ENCODE measurements at places on chromosomes 5 and 9.

DNA sequence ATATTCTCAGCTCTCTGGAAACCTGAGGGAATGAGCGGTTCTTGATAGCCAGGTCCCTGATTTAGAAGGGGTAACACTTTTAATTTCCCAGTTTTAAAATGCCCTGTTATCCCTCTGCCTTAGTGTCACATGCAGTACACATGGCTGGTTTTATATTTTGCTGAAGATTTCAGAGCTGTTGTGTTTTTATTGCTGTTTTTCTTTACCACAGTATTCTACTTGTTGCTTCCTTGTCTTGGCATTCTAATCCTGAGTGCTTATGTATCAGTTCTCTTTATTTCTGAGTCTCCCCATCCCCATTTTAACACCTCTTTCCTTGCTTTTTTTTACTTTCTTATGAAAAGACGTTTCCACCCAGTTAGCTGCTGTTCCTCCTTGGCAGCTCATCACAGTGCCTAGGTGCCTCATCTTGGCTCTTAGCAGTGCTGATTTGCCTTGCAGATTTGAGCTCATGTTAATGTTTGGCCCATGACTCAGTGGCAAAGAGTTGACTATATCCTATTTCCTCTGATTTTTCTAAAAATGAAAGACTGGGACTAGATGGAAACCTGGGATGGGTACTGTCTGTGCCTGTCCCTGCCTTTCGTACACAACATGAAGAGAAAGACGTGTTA lies 3.7 kb downstream of the MTRR start:
- DNase-seq, result no peak

DNA sequence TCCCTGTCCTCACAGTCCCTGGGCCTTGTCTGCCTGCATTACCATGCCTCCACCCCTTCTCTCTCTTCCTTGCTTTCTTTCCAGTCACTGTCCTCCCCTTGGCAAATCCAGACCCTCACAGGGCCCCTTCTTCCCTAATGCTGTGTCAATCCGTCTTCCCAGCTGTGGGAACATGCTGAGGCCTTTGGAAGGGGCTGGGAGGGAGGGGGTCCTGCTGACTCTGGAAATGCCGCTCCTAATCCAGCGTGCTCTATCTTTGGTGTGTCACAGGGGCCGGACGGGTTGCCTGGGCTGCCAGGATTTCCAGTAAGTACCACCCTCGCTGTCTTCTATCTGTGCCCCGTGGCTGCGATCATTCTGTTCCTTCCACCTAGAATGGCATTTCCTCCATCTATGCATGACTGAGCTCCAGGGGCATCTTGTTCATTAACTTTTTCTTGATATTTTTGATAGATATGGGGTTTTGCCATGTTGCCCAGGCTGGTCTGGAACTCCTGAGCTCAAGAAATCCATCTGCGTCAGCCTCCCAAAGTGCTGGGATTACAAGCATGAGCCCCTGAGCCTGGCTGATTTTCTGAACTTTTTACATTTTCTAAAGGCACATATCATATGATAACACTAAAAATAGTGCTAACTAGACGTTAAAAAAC lies 64.5 kb upstream of the TGFBR1 start:
- no peak for DNase-seq

DNA sequence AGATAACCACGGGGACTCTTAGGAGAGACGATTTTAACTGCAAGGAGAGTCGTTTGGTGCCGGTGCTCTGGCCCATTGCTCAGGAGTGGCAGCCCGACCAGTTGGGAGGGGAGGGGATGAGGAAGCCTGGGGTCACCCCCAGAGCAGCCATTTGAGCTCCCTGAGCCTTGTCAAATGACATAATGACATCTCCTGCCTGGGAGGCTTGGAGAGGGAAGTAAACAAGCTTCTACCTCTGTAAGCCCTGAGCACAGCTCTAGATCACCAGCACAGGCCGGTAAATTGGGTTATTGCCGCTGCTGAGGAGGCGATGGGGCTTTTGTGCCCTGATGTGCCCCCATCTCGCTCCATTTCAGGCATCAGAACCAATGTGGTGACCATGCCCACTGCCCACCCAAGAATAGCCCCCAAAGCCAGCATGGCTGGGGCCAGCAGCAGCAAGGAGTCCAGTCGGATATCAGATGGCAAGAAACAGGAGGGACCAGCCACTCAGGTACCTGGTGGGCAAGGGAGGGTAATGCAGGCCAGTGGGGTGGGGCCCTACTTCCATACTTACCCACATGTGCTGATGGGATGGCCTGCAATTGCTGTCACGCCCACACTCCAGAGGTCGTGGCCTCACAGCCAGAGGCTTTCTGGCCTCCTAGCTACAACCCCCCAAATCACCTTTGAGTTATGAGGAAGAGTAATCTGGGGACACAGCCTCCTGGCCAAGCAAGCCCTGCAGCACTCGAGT lies 23.0 kb downstream of the CD74 start:
- no peak for DNase-seq

- no peak for DNase-seq
These were observed 19.8 kb downstream of the IL12B start for GRCh38 chr5:159310511-159310910.

GRCh38 chr5:173016598-173017046 lies 33.1 kb downstream of the ATP6V0E1 start:
- peak; percentile 2 for DNase-seq

DNA sequence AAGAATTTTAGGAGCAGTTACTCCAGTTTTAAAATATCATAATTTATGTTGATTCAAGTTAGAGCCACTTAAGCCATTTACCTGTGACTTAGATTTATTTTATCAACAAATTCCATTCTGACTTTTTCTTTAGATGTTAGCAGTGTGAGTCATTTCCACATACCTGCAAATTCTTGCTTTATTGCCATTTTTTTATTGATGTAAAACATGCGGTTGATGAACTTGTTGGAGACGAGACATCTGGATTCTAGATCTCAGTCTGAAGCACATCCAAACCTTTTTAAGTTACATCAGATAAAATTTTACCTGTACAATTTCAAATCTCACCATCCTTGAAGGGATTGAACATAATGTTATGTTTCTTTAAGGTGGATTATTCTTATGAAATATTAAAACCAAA lies 240.9 kb downstream of the IRX1 start:
- DNase-seq, result no peak

DNA sequence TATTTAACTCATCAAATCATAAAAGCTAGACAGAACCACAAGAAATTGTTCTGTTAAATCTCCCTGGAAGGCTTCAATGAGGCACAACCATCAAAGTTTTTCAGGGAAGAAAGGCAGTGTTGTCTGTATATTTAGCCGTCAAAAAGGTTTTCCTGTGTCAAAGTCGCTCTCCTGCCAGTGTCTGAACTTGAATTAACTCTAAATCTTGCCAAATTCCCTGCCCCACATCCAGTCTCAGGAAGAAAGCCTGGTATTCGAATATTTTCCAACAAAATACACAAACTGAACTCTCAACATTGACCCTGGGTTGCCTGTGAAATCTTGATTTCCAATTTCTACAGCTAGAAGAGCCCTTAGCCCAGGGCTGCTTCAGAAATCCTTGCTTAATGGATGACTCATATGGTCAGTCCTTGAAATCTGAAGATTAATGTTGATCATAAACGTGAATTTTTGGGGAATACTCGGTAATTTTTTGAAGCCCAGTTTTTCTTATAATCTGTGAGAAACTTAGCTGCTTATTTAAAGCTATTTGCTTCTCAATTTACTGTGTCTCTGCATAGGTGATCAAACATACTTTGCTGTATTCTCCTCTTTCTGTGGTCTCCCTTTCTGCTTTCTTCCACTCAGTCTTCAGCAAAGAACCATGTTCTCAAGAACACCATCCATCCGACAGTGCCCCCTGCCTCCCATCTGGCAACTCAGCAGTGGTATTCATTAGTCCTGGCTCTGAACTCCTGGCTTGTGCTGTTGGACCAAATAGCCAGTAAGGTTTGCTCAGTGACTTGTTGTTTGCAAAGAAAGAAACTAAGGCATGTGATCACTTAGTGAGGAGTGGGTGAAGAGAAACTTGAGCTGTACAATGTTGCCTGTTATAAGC lies 58.9 kb downstream of the NREP start:
- DNase-seq, result no peak

- no peak for DNase-seq
These were observed 35.2 kb downstream of the DTWD2 start for GRCh38 chr5:118952992-118953651.

- no peak for DNase-seq
These were observed 31.6 kb downstream of the NSUN2 start for GRCh38 chr5:6601271-6601670.

GRCh38 chr9:117461386-117461785 lies 46.5 kb upstream of the ASTN2 start:
- DNase-seq, result no peak

DNA sequence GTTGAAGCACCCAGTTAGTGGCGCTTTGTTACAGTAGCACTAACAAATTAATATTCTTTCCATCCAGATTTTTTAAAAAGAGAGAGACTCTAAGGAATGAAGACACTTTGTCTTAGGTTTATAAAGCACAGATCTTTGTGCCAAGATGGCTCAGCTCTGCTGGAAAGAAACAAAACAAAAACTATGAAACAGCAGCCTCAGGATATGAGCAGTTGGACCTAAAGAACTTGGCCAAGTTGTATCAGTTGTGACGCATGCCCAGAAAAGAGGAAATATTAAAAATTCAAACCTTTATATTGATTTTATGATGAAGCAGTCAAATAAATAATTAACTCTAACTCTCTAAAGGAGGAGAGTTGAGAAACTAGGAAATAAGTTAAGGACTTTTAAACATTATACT lies 427.2 kb downstream of the SPOCK1 start:
- no peak for DNase-seq

- DNase-seq, result no peak
These were observed 34.1 kb downstream of the CFAP77 start for GRCh38 chr9:132443951-132444607.

Measured in anterior cingulate cortex (tissue), 58 donors.